ENCODE measurements at places on chromosomes 1 and 21. TPM values are rescaled to one million over a fixed set of nuclear protein-coding genes. Genes with fewer than 3 reads are reported as not detected.

ZNF672 gene
- 23.2 TPM for total RNA-seq

CIART gene
- total RNA-seq, result 4.8 TPM

ANKRD65 gene
- total RNA-seq, result under 0.01 TPM

PPIAL4G gene
- not detected for total RNA-seq

KIF14 gene
- total RNA-seq, result 2.0 TPM

ORC1 gene
- total RNA-seq, result 10.5 TPM

LRRC39 gene
- total RNA-seq, result 1.4 TPM

AVPR1B gene
- total RNA-seq, result not detected

TMCC2 gene
- 2.3 TPM for total RNA-seq

SOX13 gene
- 6.3 TPM for total RNA-seq

PRR9 gene
- not detected for total RNA-seq

SUSD4 gene
- under 0.01 TPM for total RNA-seq

FLG2 gene
- total RNA-seq, result not detected

MAB21L3 gene
- total RNA-seq, result 0.28 TPM

SLAMF9 gene
- total RNA-seq, result 0.28 TPM

FCGR3A gene
- not detected for total RNA-seq

ACTL8 gene
- total RNA-seq, result not detected
